ENCODE measurements at places on chromosomes 11 and 22.

DNA sequence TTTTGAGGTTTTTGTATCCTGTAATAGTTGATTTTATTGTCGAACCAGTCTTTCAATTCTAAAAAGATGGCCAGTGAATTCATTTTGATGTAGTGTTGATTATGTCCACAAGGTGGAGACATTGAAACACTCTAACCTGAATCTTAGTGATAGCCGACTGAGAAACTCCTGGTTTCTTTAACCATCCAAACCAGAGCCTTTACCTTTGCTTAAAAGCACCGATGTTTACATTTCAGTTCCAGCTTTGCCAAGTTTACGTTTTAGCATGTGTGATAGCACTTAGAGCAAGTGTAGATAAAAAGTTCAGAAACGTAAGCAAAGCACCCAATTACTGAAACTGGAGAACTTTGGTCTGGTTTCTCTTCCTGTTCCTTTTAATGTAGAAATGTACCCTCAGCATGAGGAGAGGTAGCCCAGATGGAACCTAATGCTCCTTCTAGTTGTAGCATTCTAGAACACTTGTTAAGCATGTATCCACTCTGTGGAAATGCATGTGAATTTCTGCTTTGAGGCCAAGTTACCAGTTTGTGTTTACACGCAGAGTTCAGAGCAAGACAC lies 208.6 kb downstream of the DBX1 start:
- peak; percentile 36 for ATAC-seq

DNA sequence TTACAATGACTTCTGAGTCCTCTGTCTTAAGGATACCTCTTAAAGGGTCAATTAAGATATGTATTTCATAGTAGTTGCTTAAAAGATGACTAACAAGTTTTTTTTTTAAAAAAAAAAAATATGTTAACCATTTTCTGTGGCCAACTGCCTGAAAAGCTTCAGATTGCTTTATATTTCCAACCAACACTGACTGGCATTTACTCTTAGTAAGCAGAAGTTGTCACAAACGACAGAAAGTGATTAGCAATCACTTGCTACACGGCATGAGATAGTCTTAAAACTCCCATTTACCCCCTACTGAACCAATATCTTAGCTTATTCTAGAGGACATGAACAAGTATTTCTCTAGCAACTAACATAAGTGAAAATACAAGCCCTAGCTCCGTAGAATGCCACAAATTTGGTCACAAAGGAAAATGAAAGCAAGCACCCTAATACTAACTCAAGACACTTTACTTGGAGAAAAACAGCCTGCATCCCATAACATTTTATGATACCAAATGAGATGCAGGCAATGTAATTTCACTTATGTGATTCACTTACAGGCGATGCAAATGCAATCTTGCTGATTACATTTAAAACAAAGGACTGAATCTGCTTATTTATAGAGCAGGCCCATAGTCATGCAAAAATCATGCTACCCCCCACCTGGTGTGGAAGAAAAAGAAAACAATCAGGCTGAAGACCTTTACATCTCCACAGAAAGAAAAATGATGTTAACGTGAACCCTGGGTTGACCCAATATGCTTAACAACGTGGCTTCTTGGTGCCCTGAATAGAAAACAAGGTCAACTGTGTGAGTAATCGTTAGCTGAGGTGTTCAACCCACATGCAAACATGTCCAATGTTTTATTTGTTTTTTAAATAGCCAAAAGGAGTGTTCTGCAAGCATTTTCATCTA lies 25.7 kb downstream of the MPPED2 start:
- no peak for ATAC-seq

- no peak for ATAC-seq
These were observed 68.1 kb upstream of the BID start for GRCh38 chr22:17842386-17842785.

DNA sequence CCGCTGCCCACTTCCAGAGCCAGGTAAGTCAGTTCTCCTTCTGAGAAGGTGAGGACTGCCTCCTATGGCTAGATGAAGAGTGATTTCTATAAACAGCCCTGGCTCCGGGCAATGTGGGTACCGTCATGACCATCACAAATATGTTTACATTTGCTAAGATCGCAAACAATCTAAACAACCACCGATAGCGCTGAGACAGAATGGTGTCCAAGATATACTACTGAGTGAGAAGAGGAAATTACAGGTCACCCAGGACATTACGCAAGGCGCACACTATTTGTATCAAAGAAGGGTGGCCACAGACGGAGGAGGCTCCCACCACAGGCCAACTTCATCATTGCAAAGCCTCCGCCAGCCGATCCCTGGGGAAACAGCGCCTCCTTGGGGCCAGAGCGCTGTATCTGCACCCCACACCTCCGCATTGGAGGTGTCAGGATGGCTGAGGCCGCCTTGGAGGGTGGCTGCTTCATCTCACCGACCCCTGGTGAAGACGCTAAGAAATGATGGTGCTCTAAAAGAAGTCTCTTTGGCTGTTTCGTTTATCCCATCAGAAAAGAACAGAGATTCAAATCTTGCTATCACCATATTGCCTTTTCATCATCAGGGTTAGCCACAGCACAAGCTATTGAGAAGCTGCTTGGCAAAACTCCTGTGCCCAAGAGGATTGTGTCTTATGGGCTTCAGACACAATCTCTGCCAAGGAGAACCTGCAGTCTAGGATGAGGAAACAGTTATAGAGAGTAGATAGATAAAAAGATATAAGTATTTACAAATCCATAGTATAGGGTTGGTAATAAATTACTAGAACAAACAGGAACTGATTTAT lies 12.3 kb upstream of the ASRGL1 start:
- peak; percentile 95 for ATAC-seq

- no peak for ATAC-seq
These were observed 27.6 kb upstream of the PPFIA1 start for GRCh38 chr11:70242885-70243284.
